Trophoblast cell (in vitro differentiated cells and primary cell): ENCODE measurements at places on chromosomes 1 and 21.

GRCh38 chr1:236645016-236645680 lies 40.8 kb upstream of the HEATR1 start:
- no peak for DNase-seq

GRCh38 chr1:221039616-221040015 lies 160.4 kb downstream of the HLX start:
- no peak for DNase-seq

- DNase-seq = no peak
Measured at GRCh38 chr1:69483246-69483645, 84.5 kb upstream of the LRRC7 start.

DNA sequence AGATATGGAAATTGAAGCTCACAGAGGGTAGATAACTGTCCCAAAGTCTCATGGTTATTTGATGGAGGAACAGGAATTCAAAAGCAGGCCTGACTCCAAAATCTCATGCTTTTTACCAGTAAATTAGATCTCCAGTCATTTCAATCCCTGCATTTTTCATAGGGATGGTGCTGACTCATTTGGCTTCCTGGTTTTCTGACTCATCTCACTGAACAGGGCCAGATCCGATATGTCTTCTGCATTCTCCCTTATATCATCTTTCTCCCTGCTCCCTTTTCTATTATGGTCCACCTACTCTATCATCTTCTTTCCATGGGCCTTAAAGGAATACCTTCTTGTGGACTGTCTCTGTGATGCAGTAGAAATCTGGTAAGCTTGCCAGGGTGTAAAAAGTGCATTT lies 187.2 kb downstream of the FGGY start:
- peak; percentile 17 for DNase-seq

DNA sequence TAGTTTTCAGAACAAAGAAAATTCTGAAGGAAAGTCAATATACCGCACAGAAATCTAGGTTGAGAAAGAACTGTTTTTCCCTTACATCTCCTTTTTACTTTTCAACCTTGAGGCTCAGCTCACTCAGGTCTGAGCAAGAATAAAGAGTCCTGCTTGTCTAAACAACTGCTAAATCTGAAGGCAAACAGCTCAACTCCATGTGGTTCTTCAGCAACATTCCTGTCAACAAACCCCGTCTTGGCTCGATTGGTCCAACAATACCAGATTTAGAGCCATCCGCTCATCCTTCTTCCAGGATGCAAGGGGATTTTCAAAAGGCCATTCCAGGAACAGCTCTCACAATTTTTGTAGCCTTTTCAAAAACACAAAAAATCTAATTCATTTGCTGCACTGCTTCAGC lies 119.8 kb downstream of the HLCS start:
- no peak for DNase-seq

DNA sequence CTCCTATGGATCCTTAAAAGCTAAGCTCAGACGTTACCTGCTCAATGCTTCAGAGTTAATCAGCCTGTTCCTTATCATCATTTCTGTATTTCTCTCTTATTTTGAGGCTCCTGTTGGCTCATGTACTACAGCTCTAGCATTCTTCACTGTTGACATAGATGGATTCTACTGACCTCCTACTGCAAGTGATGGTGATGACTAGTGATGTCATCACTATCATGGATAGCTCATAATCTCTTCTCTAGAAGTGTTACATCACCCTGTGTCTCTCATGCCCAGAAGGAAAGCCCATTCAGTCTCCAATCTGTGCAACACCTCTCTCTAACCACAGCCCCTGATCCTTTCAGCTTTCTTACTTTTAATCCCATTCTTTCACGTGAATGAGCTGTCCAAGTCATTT lies 168.2 kb upstream of the DPT start:
- DNase-seq = peak; percentile 39

DNA sequence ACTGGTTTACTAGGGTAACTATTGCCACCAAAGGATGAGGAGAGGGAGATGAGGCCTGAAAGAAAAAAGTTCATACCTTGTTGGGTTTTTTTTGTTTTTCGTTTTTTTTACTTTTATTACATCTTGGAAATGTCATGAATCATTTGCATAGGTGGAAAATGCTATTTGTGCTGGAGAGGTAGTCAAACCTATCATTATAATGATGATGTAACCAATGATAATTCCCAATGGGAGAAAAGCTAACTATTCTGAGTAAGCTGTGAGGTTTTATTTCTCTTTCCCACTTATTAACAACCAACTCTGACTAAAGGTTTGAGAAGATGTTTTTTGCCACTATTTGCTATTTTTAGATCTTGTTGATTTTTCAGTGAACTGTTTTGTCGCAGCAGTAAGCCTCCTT lies 29.0 kb downstream of the SH3GLB1 start:
- DNase-seq = no peak

DNA sequence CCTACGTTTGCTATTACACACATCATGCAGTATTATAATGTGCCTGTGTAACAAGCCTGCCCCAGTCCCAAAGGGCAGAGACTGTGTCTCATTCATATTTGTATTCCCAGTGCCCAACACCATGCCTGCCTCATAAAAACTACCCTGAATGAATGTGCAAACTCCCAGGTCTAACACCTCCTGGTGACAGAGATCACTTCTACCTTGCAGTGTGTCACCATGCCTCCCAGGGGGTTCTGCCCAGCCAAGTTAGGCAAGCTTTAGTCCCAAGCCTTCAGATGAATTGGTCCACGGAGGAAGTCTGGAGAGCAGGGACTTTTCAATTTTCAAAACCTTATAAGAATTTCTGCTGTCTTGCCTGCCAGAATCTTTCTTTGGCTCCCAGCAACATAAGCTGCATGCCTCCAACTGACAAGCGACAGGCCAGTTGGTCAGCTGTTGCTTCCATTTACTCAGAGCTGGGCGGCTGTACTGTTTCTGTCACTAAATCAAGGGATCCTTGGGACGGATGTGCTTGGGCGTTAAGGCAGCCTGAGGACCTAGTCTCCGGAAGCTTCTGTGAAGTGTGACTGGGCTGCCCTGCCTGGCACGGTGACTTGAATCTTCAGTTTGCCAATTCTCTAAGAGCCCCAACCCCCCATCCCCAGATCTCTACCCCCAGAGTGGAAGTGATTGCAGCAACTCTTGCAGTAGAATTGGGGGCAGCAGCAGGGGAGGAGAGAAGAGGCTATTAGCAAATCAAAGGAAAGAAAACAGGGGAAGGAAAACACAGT lies 1.2 kb downstream of the RXRG start:
- DNase-seq = no peak

- DNase-seq = no peak
Measured at GRCh38 chr1:221727146-221728036, 14.5 kb downstream of the DUSP10 start.

GRCh38 chr1:27400082-27400962 lies 7.9 kb downstream of the GPR3 start:
- no peak for DNase-seq

DNA sequence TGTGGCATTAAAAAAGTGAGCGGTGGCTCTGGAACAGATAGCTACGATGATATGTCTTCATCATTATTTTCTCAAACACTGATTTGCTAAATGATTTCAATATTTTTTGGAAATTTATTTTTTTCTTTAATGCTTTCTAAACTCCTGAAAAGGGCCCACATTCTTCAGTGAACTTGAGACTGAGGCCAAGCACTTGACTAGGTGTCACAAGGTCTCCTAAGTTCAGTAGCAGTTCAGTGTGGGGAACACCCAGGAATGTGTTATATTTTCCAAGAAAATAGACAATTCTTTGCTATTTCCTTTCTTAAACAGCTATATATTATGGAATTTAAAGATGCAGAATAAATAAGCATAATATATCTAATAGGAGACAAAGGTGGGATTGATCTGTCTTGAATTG lies 850.9 kb downstream of the USP25 start:
- DNase-seq = no peak

GRCh38 chr1:211352985-211353515 lies 26.4 kb downstream of the TRAF5 start:
- peak; percentile 70 for DNase-seq

GRCh38 chr1:61109158-61109557 lies 26.8 kb downstream of the NFIA start:
- DNase-seq = no peak

DNA sequence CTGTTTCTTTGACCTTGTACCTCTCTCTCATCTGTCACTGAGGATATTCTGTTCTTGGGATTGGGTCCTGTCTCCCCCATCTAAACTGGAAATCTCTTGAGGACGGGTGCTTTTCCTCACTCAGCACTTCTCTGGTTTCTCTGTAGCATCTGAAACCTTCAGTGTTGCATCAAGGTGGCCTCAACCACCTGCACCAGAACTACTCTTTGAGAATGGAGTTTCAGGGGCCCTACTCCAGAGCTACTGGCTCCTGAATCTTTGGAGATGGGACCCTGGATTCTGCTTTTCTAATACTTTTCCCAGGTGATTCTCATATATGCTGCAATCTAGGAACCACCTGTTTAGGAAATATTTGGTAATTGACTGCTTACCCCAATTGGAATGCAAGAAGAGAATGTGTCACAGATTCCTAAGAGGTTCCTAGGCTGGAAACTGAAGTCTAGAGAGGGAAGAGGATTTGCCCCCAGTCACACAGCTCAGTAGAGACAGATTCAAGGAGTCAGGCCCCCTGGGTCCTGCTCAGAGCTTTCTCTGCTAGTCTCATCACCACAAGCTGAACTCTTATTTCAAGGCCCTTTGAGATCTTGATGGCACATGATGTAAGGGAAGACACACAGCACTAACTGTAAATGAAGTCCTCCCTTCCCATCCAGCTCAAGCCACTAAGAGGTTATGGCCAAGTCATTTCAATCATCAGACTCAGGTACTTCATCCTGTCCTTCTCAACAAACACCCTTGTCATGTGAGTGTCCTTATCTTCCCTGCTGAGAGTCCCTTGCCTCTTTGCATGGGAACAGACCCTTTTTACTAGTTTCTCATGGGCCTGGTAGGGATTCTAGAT lies 48.7 kb downstream of the EIF2D start:
- DNase-seq = peak; percentile 75

DNA sequence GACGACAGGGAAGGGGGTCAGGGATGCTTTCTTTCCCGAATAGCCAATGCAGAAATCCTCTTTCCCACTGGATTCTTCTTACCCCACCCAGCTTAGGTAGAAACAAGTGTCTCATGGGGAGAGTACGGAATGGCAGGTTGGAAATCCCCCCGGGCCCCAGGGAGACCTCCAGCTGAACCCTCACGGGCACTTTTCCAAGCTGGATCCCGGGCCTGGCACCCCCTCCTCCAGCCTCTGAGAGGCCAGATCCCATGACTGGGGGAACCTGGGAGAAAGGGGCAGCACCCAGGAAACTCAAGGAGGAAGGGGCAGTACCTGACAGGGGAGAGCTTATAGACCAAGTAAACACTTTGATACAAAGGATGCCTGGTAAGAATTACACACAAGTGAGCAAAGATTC lies 1.3 kb downstream of the PKP1 start:
- no peak for DNase-seq

DNA sequence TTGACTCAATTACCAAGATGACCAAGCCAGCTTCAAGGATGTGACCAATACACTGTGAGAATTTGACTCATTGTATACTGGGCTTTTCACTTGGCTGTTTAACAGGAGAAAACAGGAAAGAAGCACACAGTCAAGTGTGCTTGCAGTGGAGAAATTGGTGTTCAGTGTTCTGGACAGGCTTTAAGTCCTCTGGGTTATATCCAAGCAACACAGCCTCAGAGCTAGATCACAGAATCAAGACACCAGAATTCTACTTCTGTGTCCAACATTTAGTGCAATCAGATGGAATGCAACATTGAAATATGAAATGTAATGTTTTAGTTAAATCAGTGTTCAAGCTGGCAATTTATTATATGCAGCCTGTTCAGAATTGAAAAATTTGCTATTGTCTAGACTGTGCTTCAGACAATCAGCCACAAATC lies 694.4 kb downstream of the LTN1 start:
- no peak for DNase-seq

DNA sequence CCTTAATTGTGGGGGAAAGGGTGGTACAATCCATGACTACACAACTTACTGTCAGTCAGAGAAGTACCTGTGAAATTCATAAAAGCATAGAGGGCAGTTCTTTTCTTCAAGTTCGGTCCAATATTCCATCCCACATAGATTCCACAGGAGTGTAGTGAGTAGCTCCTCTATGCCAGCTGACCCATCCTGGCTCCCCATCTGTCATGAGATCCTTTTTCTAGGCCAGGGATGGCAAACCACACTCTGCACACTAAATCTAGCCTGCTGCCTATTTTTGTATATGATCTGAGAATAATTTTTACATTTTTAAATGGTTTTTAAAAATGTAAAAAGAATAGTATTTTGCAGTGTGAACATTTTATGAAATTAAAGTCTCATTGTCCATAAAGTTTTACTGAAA lies 107.0 kb upstream of the TSPAN2 start:
- no peak for DNase-seq

GRCh38 chr21:18089786-18090185 lies 154.8 kb upstream of the CHODL start:
- DNase-seq = no peak

GRCh38 chr1:76269155-76269554 lies 194.6 kb downstream of the ST6GALNAC3 start:
- DNase-seq = peak; percentile 30

- DNase-seq = no peak
Measured at GRCh38 chr21:36803816-36804439, 105.0 kb downstream of the SIM2 start.

DNA sequence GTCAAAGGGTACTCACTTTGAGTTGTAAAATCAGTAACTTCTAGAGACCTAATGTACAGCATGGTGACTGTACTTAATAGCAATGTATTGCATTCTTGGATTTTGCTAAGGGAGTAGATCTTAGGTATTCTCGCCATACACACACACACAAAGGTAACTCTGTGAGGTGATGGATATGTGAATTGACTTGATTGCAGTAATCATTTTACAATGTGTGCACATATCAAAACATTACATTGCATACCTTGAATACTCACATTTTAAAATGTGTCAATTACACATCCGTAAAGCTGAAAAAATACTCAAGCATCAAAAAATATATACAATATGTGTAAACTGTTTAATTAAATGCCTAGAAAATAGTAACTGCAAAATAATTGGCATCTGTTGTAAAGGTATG lies 86.0 kb downstream of the SLC35F3 start:
- DNase-seq = no peak

- DNase-seq = peak; percentile 51
Measured at GRCh38 chr21:33734291-33734690, 92.0 kb downstream of the ITSN1 start.

DNA sequence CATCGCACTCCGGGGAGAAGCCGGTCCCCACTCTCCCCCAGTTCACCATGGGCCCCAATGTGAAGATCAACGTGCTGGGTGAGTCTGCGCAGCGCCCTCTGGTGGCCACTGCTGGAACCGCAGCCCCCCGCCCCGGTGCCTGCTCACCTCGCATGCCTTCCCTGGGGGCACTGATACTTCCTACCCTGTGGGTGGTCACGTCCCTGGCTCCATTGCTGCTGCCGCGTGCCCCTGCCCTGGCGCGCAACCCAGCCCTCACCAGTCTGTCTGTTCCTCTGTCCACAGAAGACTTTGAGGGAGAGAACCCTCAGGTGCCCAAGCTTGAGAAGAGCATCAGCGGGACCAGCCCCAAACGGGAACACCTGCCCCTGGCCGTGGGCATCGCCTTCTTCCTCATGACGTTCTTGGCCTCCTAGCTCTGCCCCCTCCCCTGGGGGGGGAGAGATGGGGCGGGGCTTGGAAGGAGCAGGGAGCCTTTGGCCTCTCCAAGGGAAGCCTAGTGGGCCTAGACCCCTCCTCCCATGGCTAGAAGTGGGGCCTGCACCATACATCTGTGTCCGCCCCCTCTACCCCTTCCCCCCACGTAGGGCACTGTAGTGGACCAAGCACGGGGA lies 7.6 kb downstream of the EFNA3 start:
- peak; percentile 65 for DNase-seq
